ENCODE measurements at places on chromosomes 11 and 22. TPM values are rescaled to one million over a fixed set of nuclear protein-coding genes. Genes with fewer than 3 reads are reported as not detected.

OR52H1 gene
- total RNA-seq = 0.81 TPM

GRCh38 chr11:60923800-60924109 lies 505 bp upstream of the TMEM132A start:
- no peak for DNase-seq

CATSPER1 gene
- total RNA-seq = not detected

- peak; percentile 88 for DNase-seq
Measured at GRCh38 chr22:36461665-36462649, 19.5 kb downstream of the TXN2 start.

LYVE1 gene
- total RNA-seq = not detected

DNA sequence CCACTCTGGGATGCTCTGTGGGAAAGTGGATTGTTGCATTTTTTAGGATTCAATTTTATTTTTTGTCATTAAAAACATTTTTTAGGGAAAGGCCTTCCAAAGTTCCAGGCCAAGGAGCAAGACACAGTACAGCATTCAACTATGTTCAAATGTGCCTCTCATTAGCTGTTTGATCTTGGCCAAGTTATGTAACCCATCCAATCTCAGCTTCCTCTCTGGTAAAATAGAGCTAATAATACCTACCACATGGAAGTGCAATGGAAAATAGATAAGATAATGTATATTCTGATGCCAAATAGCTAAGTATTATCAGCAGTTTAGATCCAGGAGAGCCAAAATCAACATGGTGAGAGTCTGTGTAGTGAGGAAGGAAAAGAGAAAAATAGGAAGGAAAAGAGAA lies 220.3 kb upstream of the SESN3 start:
- DNase-seq = peak; percentile 98

Data from fibroblast of the aortic adventitia (primary cell).